ENCODE measurements at places on chromosomes 11 and 22.
A peak's percentile ranks its signal among the peaks of the same experiment; 100 is the strongest.

DNA sequence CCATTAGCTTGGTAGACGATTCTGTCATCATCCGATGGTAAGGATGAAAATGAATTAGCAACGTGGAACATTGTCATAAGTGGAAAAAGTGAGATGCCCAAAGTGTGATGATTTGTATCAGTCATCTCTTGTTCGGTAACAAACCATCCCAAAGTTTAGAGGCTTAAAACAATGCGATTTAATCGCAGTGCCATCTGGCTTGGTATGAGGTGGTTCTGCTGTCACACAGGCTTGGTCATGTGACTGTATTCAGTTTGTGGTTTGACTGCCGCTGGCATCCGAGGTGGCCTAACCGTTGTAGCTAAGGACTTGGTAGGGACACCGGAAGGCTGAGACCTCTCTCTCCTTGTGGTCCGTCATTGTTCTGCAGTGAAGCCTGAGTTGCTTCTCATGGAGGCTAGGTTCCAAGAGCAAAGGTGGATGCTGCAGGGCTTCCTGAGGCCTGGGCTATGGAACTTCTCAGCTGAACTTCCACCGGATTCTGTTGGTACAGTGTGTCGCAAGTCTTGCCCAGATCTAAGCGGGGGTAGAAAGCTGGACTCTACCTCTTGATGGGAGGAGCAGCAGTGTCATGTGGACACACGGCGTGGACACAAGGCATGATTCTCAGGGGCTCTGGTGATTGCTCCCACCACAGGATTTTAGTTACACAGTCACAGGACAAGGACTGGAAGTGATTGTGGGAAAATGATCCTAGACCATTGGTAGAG, 36.3 kb downstream of the BCR start:
- peak; percentile 79 for DNase-seq

DNA sequence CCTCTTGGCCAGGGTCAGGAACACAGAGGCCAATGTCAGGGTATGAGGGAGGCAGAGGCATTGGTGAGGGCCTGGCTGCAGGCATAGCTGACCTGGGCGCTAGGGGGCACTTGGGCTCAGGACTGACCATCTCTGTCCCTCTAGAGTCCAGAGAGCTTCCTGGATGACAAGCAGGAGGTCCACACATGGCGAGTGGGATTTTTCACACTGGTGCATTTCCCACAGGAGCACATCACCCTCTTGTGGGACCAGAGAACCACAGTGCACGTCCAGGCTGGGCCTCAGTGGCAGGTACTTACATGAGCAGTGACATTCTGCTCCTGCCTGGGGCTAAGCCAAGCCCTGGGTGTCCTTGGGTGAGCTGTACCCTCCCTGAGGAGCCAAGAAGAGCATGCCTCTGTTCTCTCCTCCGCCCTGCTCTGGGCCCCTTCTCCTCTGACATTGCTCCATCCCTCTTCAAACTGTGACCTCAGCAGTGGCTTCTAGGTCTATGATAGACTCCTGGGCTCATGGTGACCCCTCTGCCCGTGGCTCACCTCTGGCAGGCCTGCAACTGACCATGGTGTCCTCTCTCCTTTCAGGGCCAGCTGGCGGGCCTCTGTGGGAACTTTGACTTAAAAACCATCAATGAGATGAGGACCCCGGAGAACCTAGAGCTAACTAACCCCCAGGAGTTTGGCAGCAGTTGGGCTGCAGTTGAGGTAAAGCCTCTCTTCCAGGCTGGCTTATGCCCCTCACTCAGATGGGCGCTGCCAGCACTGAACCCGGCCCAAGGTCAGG, 46.6 kb downstream of the OTOG start:
- DNase-seq, result no peak

GRCh38 chr22:36086170-36086490, 57.5 kb upstream of the RBFOX2 start:
- no peak for DNase-seq

DNA sequence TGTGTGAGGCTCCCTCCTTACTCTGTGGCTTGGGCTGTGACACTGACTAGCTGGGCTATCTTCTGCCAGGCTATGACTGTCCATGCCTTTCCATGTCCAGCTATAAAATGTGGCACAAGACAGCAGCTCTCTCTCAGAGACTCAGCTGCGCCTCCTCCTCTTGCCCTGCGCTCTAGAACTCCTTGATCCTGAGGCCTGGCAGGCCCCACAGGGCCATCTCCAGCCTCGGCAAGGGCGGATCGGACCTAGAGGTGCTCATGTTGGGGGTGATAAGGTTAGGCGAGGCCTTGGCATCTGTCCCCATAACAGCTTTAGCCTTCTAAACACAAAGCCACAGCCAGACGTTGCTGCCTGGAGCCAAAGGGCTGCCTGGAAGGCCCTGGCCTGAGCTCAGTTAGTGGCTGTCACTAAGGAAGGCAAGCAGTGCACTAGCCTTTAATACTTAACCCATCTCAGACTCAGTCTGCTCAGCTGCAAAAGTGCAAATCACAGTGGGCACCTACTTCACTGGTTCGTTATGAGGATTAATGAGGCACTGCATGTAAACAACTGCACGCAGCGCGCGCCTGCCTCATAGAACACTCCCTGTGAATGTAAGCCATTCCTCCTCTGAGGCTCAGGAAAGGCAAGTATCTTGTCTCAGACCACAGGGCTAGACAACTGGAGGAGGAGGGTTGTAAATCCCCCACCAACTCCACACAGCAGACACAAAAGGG, 1.2 kb downstream of the GUCD1 start:
- DNase-seq, result no peak

GRCh38 chr22:42880815-42881214, 23.7 kb upstream of the ARFGAP3 start:
- DNase-seq, result no peak

DNA sequence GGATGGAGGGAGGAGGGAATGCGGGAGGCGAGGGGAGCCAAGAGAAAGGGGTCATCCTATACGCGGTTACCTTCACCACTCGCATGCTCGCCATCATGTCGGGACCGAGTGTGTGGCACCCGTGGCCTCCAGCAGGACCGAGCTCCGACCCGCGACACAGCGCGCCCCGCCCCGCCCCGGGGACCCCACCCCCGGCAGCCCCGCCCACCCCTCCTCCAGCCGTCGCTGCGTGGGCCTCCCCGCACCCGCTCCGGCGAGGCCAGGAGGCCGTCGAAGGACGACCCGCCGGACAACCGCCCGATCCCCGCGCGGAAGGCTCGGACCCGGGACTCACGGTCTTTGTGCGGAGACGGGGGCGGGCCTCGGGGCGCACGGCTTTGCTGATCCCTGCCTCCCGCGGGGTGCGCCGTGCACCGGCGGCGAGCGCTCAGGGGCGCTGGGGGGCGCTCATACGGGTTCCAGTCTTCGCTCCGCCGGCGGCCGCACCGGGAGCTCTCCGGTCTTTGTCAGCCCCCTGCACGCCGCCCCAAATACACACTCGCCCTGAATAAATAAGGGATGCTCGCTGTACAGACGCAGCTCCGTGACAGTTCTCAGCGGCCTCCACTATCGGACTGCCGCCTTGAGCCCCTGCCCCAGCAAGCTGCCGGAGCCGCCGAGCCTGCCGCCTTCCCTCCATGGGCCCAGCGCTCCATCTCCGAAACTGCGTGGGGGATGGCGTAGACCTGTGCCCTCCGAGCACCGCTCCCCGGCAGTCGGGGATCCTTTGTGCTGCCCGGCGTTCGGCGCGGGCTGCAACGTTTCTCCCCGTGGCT, at the start of gene UBE2L6:
UBE2L6 (minus strand) TSS at position 158 of the 815 bp plus-strand sequence; CDS start at position 97, 61 bp downstream.
- DNase-seq, result peak; percentile 95

GRCh38 chr11:45755281-45755859, 49.6 kb upstream of the SLC35C1 start:
- DNase-seq, result no peak

DNA sequence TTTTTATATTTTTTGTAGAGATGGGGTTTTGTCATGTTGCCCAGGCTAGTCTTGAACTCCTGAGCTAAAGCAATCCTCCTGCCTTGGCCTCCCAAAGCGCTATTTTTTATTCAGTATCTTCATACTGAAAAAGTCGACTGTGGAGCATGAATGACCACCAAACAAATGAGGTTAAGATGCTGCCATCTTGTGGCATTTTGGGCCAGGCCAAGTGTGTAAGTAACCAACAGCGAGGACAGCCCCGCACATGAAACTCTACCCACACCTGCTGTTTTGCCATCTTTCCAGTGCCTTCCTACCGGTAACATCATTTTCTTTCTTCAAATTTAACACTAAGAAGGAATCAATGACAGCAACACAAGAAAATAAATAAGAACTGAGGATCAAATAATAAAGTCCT, 32.2 kb upstream of the AQP11 start:
- peak; percentile 10 for DNase-seq

GRCh38 chr22:35542157-35542938, 1.7 kb downstream of the RASD2 start:
- DNase-seq, result no peak

- no peak for DNase-seq
Measured at GRCh38 chr11:76604626-76605241, 65.8 kb downstream of the LRRC32 start.

GRCh38 chr22:18042685-18043084, 18.3 kb upstream of the MICAL3 start:
- DNase-seq, result no peak

DNA sequence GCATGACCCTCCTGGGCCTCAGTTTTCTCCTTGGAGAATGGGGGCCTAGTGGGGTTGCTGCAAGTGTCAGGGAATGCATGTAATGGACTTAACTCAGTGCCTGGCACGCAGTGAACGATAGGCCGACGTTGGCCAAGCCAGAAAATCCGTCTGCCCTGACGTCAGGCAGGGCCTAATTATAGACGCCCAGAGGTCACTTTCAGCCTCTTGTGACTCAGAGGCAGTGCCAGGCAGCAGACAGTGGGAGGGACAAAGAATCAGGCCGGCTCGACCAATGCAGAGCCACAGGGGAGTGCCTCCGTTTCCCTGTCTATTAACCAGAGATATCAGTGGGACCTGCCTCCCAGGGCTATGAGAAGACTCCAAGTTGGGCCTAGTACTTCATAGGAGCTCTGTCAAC, 115.0 kb downstream of the MN1 start:
- DNase-seq, result no peak

- no peak for DNase-seq
Measured at GRCh38 chr22:46390652-46391301, 55.3 kb downstream of the TRMU start.

DNA sequence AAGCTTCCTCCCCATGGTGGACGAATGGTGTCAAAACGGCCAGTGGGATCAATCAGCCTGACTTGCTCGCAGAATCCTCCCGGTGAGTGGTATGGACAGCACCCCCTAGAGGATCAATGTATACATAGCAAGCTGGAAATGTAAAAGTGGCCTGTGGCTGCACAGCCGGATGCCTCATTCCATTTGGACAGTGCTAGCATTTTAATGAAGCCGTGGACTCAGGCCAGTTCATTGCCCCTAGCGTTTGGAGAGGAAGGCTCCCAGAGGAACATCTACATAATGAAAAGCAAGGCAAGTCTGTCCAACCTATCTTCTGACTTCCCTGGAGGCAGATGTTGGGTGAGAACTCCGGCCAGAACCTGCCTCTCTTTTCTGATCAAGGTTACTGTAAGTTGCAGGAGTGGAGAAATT, 942.3 kb downstream of the NTM start:
- DNase-seq, result peak; percentile 9

DNA sequence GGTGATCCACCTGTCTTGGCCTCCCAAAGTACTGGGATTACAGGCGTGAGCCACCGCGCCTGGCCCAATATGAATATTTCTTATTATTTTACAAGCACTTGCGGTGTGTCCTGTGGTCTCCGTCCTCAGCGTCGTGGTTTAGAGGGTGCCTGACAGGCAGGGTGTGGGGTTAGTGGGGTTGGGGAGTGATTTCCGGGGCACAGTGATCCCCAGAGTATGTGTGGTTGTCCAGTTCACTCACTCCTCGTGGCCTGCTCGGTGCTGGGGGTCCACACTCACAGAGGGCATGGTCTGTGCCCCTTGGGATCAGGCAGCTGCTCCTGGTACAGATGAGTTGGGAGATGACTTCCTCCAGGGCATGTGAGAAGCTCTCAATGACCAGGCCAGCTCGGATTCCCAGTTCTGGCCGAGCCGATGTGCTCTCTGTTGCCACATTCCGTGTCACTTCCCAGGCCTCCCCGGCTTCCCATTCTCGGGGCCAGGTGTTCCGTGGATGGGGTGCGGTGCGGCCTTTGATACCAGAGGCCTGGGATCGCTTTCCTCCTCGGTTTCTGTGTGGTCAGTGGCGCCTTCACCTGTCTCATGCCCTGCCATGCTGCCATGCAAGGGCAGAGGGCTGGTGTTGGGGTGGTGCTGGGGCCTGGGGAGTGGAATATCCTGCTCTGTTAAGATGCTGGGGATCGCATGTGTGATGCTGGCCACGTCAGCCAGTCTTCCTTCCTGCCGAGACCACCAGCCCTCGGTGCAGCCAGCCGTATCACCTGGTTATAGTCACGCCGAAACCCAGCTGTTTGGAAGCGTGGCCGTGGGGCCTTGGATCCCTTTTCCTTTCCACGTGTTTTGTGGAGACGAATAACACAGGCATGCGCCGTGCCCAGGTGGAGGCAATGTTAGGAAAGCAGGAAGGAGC, 39.6 kb downstream of the PARVB start:
- no peak for DNase-seq

GRCh38 chr11:47433157-47433556, 6.9 kb upstream of the PSMC3 start:
- no peak for DNase-seq

DNA sequence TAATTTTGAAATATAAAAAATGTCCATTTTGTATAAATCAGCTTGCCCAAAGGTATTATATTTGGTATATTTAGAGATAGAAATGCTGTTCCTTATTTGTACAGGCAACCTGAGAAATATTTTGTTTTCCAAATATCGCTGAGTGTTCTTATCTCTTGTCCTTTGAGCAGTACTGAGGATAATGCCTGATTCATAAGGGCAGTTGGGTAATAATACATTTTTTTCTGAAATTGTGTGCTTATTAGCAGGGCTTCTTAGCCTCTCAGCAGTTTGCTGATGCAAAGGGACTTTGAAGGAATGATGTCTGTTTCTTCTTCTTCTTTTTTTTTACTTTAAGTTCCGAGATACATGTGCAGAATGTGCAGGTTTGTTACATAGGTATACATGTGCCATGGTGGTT, 69.1 kb downstream of the LDLRAD3 start:
- no peak for DNase-seq

GRCh38 chr11:64537876-64538275, 53.1 kb upstream of the SLC22A12 start:
- no peak for DNase-seq

GRCh38 chr11:70521475-70522308, 123.4 kb downstream of the CTTN start:
- no peak for DNase-seq

DNA sequence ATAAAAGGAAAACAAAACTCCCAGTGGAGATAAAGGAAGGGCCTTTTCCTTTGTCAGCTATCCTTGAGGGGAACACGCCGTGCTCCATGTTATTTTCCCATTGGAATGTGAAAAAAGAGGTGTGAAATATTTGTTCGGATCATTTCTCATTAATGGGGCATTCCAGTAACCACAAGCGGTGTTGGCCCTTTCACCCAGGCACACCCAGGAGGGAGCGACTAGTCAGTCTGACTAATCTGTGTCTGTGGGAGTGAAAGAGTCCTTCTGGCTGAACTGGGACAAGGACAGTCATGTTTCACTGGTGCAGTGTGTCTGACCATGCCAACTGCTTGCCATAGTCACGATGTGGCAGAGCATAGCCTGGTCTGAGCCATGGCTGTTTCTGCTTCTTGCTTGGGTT, 13.0 kb upstream of the MYEOV start:
- no peak for DNase-seq

All from activated CD4-positive, alpha-beta T cell treated with anti-CD3 and anti-CD28 coated beads for 36 hours (primary cell).